ENCODE measurements at places on chromosomes 4 and X.

- no peak for DNase-seq
Measured at GRCh38 chr4:147638942-147639341, 21.7 kb downstream of the TMEM184C start.

DNA sequence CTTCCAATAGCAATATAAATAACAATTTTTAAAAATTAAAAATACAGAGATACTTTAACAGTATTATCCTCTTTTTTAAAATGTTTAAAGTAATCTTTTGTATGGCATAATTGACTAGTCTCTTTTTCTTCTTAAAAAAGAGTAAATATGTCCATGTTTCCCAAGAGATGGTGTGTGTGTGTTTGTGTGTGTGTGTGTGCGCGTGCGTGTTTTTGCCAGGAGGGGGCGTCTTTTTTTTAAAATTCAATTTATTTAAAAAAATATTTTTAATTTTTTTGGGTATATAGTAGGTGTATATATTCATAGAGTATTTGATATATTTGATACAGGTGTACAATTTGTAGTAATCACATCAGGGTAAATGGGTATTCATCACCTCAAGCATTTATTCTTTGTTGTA, 1073.7 kb downstream of the PCDH7 start:
- DNase-seq: no peak

DNA sequence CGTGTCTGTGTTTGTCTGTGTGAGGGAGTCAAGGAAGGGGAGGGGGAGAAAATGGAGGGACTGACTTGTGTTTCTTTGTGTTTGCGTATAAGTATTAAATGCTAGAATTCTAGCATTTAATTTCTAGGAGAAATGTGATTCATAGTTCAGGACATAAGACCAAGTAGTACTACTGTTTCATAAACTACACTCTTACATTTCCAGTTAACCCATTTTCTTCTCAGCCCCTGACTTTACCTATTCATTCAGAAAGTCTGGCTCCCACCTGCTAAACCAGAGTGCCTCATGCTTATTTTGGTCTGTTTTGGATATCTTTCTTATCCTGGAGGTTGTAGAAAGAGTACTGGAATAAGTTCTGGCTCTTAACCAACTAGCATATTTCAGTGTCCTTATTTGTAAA, 14.2 kb downstream of the EDA start:
- no peak for DNase-seq

GRCh38 chr4:30757357-30757756, 37.2 kb downstream of the PCDH7 start:
- no peak for DNase-seq

GRCh38 chr4:181581983-181582382, 661.2 kb upstream of the TENM3 start:
- no peak for DNase-seq

- no peak for DNase-seq
Measured at GRCh38 chr4:147782087-147782781, 50.3 kb downstream of the ARHGAP10 start.

DNA sequence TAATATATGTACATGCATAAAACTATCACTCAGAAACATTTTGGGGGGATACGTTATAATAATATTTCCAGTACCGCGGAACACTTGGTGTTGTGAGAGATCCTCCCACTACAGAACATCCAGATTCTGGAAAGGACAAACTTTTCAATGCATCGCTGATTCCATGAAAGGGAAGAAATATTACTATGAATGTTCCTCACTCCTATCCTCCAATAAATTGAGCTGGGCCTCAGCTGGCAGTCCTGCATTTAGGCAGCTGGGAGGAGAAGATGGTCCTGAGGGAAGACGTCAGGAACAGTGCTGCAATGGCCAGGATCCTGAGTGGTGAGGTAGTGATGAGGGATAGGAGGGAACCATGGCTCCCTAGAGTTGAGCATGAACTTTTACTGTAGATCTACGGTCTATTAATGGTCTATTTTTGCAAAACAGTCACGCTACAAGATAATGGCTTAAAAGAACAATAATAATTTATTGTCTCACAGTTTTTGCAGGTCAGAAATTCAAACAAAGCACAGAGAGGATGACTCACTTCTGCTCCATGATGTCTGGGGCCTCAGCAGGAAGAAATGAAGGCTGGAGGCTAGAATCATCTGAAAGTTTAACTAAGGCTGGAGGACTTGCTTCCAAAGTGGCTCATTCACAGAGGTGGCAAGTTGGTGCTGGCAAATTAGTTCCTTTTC, 538.1 kb downstream of the STIM2 start:
- DNase-seq: no peak

- DNase-seq: peak; percentile 5
Measured at GRCh38 chr4:154618708-154619315, 6.4 kb upstream of the FGG start.

GRCh38 chrX:18664947-18665346, 7.0 kb downstream of the RS1 start:
- DNase-seq: no peak

DNA sequence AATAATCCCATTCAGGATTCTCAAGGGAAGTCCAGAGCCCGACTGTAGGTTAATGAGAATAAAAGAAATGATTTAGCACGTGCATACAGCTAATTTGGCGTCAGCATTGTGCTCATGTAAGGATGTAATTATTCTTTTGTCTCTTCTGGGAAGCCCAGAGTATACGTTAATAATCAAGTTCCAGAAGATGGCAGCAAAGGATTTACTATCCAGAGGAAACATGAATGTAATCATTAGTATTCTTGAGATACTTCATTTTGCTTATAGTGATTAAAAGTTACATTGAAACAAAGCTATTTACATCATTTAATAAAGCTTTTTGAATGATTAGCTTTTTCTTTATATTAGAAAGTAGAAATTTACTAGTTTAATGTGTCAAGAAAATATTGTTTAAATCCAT, 27.1 kb upstream of the MAP9 start:
- peak; percentile 74 for DNase-seq

DNA sequence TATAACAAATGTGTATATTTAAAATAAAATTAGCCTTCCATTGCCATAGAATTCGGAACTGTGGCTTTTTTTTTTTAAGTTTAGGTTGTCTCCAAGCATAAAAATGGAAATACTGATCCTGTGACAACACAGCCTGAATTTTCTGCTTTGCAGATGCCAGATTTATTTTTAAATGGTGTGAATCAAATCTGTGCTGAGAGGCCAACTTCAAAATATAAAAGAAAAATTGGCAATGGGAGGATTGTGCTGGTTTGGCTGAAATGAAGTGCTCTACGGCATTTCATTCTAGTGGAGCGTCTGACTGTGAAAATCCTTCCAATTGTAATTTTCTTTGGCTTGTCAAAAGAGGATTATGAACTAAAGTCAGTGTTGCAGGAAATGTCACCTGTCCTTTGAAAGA, 580.3 kb upstream of the ZFP42 start:
- no peak for DNase-seq

DNA sequence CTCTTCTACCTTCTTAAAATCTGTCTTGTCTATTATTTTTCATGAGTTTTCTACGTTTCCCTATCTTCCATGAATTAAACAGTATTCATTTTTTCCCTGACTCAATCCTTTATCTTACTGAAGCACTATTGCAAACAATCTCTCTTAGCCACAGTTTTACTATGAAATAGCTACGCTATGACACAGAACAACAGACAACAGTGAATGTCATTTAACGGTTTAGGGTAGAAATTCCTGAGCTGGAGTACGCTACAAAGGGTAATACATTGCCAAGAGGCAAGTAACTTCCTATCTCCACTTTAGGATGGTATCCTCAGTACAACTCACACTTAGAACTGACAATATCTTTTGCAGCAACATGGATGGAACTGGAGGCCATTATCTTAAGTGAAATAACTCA, 552.6 kb downstream of the INPP4B start:
- DNase-seq: no peak

DNA sequence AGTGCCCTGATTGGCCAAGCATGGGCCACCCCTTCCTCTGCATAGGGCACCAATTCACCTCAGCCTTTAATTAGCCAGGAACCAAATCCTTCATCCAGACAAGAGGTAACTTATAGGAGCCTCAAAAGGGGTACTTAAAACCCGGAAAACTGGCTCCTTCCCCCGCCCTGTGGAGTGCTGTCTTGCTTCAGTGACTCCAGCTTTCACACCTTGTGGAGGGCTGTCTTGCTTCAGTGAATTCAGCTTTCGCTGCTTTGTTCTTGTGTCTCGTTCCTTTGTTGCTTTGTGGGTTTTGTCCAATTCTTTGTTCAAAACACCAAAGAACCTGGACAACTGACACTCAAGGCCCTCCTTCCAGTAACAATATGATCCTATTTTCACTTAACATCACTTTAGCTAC, 82.2 kb upstream of the FRG1 start:
- DNase-seq: no peak

DNA sequence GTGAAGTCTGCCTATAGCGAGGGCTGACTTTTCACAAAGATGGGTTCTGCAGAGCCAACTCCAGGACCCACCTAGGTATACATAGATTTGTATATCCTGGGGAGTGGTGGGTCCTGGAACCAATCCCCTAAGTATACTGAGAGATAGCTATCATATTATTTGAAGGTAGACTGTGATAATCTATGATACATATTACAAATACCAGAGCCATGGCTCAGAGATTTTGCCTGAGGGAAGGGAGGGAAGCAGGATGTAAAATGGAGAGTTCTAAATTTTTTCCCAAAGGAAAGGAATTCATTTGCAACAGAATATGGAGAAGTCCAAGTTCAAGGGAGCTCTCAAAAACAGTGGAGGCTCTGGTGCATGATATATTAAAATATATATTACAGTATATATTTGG, 7.2 kb downstream of the TCEAL3 start:
- no peak for DNase-seq

GRCh38 chr4:158578476-158578875, 56.8 kb downstream of the RXFP1 start:
- DNase-seq: no peak

GRCh38 chrX:27735914-27736313, 71.9 kb upstream of the MAGEB10 start:
- no peak for DNase-seq

- DNase-seq: no peak
Measured at GRCh38 chr4:106588891-106589290, 220.3 kb upstream of the GIMD1 start.

- DNase-seq: no peak
Measured at GRCh38 chr4:80948995-80949394, 81.5 kb upstream of the BMP3 start.

GRCh38 chr4:70654605-70655011, 11.7 kb downstream of the JCHAIN start:
- DNase-seq: no peak

DNA sequence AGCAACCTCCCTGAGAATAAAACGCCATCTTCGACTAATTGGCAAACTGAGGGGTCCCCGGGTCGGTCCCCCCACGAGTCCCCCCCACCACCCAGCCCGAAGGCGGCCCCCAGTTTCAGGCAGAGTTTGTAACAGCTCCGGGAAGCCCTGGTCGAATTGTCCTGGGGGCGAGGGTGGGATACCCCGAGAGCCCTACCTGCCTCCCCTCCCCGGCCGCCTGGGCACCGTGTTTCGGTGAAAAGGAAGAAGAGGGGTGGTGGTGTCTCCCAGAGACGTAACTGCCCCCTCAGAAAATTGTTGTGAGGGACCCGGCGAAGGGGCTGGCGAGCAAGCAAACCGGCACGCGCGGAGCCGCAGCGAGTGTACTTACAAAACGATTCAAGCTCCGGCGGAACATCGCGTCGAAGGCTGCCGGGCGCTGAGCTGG, 1.2 kb downstream of the ATP11C start:
- DNase-seq: no peak

DNA sequence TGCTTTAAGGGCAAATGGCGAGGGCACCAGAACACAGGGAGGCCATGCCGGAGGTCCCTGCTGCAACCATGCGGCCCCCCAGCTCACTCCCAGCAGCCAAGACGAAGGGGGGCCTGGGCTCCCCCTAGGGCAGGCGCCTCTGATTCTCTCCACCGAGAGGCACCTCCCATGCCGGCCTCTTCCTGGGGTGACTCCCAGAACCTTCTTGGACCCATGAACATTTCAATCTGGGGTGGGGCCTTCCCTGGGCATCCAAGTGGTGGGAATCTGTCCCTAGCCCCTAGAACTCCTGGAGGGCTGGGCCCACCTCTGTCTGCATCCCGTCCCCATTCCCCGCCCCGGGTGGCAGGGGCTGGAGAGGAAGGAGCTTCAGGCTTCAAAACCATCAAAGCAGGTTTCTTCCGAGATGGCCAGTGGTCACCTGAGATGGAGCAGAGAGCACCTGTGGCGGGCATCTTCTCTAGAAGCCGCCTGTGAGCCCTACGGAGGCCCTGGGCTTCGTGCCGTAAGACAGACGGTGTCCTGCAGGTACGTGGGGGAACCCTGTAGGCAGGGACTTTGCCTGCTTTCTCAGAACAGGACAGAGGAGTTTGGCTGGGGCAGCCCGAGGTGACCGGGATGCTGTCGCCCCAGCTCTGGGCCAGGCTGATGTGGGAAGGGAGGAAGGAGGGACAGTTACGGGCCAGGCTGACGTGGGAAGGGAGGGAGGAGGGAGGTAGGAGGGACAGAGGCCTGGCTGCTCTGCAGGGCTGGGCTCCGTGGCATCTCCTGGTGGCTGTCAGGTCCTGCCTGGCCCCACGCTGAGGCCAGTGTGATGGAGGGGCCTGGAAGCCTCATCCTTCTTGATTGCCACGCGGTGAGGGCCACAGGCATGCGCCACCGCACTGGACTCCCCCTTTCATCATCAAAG, 6.8 kb upstream of the SLC25A6 start:
- DNase-seq: no peak

- no peak for DNase-seq
Measured at GRCh38 chrX:36650622-36651021, 357.5 kb upstream of the FAM47C start.

DNA sequence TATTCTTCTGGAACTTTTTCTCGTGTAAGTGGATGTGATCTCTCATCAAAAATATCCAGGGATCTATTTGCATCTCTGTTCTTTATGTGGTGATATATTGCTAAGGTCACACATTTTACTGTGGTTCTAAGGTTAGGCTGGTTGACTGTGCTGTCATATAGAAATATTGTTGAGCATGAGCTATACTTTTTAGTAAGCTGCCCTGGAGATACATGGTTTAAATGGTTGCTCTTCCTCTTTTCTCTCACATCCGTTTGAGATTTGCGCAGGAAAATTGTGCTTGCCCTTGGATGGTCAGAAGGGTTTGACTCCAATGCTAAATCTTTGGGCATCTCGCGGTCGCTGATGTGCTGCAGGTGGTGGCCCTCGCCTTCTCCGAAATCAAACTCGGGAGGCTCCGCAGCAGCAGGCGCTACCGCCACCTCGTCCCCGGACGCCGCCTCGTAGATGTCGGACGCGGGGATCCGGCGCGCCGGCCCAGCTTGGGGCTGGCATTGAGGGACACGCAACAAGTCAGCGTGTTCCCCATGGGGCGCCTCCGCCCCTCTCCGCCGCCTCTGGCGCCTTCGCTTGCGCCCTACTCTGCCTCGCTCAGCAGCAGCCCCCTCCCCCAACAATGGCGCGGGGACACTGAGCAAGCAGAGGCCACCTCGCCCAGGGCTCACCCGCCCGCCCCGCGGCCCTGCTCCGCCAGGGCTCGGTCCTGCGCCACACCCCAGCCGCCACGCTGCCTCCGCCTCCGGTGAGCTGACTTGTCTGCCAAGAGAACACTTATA, 154.5 kb downstream of the MSN start:
- DNase-seq: no peak
